ENCODE measurements at places on chromosomes 13 and 19.
A peak's percentile ranks its signal among the peaks of the same experiment; 100 is the strongest.

DNA sequence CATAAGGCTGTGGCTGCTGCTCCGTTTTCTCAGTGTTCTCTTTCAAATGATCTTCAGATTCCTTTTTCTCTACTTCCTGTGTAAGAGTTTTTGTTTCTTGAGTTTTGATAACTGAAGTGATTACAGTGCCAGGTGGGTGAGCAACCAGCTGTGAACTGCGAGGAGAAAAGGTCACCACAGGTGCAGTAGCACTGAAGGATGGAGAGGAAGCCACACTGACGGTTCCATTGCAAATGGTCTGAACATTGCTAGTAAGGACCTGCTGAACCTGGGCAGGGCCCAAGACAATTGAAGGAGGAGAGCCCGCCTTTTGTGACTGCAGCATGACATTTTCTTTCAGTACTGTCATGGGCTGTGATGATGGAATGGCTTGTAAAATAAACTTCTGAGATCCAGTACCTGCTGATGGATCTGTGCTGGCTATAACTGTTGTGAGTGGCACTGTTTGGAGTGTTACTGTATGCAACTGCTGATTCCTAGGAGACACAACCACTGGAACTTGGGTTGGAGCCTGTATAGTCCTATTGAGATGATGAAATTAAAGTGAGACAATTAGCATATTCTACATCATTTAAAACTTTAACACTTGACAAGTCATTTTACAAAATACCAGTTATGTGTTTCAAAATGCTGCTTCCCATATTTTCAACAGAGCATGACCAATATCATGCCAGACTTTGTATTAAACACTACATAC is 85.5 kb downstream of the ELF1 start:
- peak; percentile 75 for DNase-seq

DNA sequence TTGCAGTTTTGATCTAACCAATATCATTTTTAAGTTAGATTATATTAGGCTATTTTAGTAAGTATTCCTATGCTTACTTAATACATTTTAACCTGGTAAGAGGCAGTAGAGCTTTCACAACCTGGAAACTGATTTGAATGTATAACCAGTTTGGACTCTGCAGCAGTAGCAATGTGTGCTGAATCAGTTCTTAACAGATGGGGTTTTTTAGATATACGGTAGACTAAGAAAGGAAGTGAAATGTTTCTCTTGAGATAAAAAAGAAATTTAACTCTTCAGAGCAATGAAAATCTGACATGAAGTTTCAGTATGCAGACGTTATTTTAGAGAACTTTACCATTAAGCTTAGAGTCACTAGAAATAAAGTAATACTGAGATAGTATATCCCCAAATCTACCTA is 2.7 kb downstream of the NBEA start:
- DNase-seq: peak; percentile 3

- no peak for DNase-seq
Observed at GRCh38 chr19:49894879-49895565, 1.7 kb downstream of the IL4I1 start.

DNA sequence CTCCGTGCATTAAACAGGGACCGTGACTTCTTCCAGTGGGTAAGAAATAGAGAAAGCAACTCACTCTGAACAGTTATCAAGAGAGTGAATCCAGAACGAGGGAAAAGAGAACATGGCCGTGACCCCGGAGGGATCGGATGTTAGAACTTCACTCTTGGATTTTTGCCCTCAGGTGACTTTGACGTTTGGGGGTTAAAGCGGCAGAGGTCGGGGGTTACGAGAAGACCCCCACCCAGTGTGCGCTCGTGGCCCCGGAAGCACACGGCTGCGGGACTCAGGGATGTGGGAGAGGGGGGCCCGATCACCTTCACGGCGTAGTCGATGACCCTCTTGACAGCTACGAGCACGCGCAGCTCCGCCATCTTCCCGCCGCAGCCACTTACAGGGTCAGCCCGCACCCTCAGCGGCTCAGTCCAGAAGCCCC is at the start of gene ETFB:
Gene ETFB (minus strand): TSS at position 424 of the 424 bp plus-strand sequence. CDS start 62 bp downstream, at position 362.
- no peak for DNase-seq

DNA sequence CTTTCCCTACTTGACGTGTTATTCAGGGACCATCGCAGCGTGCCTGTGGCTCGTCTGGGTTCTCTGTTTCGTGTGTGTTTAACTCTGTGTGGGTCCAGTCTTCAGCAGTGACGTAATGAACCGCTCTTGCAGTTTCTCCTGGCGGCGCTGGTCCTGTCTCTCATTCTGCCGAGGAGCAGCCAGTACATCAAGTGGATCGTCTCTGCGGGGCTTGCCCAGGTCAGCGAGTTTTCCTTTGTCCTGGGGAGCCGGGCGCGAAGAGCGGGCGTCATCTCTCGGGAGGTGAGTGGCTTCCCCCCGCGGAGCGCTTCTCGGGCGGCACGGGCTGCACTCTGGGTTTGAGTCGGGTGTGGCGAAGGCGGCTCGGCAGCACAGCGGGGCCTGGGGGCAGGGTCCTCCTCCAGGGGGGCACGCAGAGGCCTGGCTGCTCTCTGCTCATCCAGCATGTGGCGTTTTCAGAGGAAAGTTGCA is 36.3 kb upstream of the TFDP1 start:
- no peak for DNase-seq

DNA sequence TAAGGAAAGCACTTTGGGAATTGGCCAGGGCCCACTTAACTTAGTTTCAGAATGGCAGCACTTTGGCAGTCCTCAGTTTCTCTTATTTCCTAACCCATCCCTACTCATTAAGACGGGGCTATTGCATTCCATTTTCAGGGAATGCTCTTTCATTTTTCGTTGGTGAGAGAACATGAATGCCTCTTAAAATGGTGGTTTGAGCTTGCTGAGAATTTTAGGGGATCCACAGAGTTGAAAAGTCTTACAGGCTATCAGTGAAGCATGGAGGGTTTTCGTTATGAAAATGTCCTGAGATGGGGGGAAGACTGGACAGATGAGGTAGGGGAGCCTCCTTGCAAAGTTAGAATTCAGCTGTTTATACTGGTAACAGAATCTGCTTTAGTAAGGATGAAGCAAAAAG is 71.4 kb downstream of the LRCH1 start:
- DNase-seq: no peak

- no peak for DNase-seq
Observed at GRCh38 chr13:50679321-50679720, 164.2 kb downstream of the DLEU7 start.
